Heart right ventricle (tissue), 16 donors: ENCODE measurements at places on chromosomes 5 and 9. TPM values are rescaled to one million over a fixed set of nuclear protein-coding genes. Genes with fewer than 3 reads are reported as not detected.

DNA sequence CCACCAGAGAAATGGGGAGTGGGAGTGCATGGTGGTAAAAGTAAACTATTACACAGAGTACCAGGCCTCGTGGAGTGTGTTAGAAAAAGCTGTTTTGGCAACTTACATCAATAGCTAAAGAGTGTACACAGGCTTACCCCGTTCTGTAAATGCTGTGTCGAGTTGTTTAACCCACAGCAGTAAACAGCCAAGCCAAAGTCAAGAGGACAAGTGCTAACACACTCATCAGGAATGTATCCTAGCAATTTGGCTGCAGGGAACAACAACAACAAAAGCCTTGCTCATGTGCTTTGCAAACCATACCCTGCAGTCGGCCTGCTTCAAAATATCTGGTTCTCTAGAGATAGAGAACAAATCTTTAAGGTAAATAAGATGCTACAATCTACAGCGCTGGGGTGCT lies 15.9 kb downstream of the DAP start:
- DNase-seq = peak; percentile 29

GRCh38 chr5:178241688-178242231 lies 9.2 kb upstream of the PHYKPL start:
- DNase-seq = no peak

DNA sequence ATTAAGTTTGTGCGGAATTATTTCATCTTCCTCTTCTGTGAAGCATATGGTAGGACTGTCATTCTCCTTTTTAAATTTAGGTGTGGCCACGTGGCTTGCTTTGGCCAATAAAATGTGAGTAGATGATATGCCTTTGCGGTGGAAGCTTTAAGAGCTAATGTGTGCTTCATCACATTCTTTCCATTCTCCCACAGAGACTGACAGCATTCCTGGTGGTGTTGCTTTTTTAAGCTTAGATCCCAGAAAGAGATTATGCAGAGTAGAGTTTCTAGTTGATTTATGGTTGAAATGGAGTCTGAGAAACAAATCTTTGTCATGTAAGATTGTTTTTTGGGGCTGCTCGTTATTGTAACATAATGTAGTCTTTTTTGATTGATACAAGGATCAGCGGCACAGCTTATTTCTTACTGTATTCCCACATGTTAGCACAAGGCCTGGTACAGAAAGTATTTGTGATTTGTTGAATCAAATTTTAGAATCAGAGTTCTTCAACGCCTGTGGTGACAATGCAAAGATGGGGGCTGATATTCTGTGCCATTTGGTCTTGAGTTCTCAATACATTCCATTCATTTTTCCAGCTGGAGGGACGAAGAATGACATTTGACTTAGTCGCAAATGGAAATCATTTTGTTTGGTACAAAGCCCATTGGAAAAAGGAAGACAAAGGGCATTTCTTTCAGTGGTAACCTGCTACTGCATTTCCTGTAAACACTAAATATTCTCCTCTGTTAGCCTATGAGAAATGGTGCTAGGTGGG lies 209.9 kb upstream of the VLDLR start:
- DNase-seq = no peak

DNA sequence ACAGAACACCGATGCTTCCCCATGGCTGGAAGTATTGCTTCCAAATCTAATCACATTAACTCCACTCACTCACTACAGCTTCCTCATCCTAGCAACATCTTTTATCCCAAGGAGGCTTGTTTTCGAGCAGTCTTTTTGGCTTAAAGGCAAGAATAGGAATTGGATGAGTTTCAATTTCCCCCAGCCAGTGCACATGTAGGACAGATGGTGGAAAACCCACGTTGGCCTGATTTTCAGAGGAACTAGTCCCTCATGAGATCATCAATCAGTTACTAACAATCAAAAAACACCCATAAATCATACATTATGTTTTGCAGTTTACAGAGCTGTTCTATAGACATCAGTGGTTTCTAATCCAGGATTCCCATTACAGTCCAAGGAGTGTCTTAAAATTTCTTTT lies 48.5 kb upstream of the AGXT2 start:
- DNase-seq = no peak

DNA sequence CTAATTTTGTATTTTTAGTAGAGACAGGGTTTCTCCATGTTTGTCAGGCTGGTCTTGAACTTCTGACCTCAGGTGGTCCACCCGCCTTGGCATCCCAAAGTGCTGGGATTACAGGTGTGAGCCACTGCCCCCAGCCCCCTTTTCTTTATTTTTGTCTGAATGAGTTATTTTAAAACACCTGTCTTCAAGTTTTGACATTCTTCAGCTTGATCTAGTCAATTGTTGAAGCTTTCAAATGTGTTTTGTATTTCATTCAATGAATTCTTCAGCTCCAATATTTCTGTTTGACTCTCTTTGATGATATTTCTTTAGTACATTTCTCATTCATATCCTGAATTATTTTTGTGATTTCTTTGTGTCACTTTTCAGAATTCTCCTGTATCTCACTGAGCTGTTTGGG lies 486.2 kb downstream of the DMAC1 start:
- DNase-seq = no peak

DNA sequence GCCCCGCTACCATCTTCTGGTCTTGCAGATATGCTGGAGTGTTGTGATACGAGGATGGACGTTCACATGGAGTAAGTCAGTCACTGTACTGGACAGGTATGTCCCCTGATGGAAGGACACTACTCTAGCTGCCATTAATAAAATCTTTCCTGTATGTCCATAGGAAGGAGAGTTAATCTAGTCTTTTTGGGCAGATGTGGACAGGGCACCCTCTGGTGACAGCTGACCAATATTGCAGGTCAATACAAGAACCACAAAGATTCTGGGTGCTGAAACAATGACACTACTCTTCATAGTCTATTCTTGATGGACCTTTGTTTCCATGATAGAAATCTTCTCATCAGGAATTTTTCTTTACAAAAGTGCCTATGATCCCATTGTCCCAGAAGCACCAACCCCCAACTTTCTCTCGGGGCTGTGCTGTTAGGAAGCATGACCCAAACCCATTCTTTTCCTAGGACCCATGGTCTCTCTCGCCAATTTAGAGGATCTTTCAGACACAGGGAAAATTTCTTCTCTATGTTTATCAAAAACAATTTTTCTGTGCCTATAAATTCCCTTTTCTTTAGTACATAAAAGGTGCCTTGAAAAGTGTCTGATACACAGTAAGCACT lies 376.9 kb downstream of the DTWD2 start:
- no peak for DNase-seq

The TAF1L gene
- total RNA-seq = not detected

DNA sequence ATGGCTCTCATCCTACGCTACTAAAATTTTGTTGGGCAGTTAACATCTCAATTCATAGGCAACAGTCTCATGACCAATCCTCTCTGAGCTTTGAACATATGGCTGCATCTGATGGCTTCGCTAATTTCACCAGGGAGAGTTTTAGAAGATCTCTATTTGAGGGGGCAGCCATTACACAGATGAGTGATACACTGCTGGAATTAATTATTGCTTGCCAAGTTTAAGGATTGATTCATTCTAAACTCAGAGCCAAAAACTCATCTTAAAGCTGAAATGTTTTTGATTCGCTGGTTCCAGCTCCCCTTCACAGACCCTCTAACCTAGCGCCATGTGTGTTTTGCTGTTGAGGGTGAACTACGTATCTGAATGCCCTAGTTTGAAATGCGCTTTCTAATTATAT lies 519.9 kb upstream of the WWC1 start:
- DNase-seq = no peak

DNA sequence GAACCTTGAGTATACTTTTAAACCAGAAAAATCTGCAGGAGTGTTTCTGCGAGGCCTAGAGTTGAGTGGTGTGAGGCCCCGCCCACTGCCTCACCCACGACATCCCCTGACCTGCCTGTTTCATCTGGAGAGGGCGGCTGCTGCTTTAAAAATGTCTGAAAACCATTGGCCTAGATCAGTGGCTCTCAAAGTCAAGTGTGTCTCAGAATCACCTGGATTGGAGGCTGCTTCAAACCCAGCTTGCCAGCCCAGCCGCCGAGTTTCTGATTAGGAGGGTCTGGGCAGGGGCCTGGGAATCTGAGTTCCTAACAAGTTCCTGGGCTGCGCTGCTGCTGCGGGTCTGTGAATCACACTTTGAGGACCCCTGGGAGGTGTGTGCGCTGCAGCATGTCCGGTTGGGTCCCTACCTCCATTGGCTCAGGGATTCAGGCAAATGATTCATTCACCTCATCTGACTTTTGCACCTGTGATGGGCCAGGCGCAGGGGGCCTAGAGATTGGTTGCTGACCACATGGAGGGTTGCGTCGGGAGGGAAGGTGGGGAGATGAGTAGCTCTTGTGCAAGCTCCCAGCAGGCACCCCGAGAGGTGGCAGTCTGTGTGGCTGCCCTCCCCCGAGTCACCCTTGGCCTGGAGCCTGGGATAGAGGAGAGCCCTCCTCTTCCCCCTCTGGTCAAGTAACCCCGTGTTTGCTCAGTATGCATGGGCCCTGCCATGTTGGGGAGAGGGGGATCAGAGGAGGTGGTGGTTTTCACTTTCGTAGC lies 27.6 kb upstream of the HMCN2 start:
- no peak for DNase-seq

- no peak for DNase-seq
Measured at GRCh38 chr9:137317021-137317717, 15.1 kb upstream of the NRARP start.

DNA sequence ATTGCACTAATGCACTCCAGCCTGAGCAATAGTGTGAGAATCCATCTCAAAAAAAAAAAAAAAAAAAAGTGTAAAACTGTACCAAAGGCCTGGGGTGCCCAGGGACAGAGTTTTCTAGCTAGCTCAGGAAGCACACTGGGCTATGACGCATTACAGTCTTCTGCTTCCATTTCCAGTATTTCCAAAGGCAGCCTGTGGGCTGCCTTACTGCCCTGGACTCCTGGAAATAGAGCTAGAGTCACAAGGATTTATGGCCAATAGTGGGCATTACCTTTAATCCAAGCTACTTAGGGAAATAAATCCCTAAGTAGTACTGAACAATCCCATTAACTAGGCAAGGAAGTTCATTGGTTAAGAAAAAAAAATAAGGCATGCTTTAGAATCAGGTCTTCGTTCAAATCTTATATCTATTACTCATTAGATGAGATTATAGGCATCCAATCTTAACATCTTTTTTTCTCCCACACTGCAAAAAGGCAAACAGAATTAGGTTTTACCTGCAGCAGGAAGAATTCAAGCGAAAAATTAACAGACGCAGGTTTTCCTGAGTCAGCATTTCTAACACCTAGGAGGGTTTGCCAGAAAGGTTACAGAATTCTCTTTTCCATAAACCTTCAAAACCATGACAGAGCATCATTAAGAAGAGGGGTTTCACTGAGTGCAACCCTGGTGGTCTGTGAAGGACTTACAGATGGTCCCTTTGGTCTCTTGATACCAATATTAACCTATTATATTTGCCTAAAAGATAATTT lies 85.6 kb upstream of the CCDC112 start:
- no peak for DNase-seq

DNA sequence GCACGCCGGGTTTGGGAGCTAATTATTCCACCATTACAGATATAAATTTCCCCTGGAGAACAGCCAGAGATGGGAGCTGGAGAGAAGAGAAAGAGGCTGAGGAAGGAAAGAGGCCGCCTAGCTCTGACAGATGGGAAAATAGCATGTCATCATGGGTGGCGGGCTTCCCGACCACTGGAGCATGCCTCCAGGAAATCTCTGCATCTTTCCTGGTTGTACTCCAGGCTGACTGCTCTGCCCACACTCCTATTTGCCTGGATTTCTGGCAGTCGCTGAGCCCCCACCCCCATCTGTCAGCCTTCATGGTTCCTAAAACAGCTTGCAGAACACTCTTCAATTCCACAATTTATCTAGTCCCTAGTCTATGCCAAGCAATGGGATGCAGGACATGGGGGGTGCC lies 14.3 kb upstream of the GABRP start:
- DNase-seq = no peak

The BARHL1 gene
- total RNA-seq = not detected

GRCh38 chr9:121538221-121538620 lies 38.6 kb upstream of the GGTA1 start:
- no peak for DNase-seq

DNA sequence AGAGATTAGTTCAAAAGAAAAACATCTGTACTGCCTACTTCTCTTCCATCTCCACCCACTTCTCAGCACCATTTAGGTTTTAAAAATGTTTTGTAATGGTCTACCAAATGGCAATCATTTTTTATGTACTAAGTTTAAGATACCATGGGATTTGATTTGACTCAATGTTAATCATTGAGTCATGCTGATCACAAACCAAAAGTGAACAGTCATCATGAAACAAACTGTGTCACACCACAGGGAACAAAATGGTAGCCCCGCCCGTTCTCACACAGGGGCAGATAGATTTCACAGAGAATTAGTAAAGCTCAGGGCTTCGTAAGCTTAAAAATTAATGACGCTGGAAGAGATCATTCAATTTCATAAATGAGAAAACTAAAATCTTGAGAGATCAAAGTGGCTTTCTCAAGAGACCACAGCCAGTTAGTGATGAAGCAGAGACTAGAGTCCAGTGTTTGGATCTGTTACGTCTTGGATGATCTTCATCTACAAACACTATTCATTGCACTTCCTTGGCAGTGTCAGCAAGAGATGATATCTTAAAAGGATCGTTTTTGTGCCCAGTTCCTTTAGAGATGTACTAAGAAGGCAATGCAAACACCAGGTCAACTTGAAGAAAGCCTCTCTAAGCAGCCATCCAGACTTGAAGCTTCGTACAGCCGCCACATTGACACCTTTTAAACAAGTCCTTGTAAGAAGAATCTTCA lies 33.9 kb upstream of the TRIO start:
- DNase-seq = no peak

The SLCO4C1 gene
- total RNA-seq = 0.07 TPM

- DNase-seq = no peak
Measured at GRCh38 chr9:4506490-4506889, 16.2 kb downstream of the SLC1A1 start.

The KLHL3 gene
- total RNA-seq = 33.6 TPM
